A549 treated with CpdA at 1 μM for 4 hours (cell line): ENCODE measurements at places on chromosomes 3 and 15. TPM values are rescaled to one million over a fixed set of nuclear protein-coding genes. Genes with fewer than 3 reads are reported as not detected.

Gene LMCD1
- 73.2 to 92.8 TPM (median 76.8 TPM) in 5 replicates for total RNA-seq

Gene SLC51A
- not detected in 5 replicates for total RNA-seq

Gene DZIP1L
- 4.6 to 9.4 TPM (median 5.9 TPM) in 5 replicates for total RNA-seq

Gene SCAMP5
- 13.8 to 15.2 TPM (median 14.6 TPM) in 5 replicates for total RNA-seq

Gene HCLS1
- total RNA-seq: 0.07 to 0.45 TPM (median 0.13 TPM) in 5 replicates

Gene GRK7
- total RNA-seq: 0.02 to 0.06 TPM (median 0.03 TPM) in 3 of 5 replicates, not detected in the others

Gene CRYGS
- 0.49 to 1.2 TPM (median 0.67 TPM) in 5 replicates for total RNA-seq

Gene CIB2
- 23.0 to 30.0 TPM (median 28.3 TPM) in 5 replicates for total RNA-seq

Gene ANKRD63
- total RNA-seq: 0.19 to 0.42 TPM (median 0.32 TPM) in 4 of 5 replicates, not detected in the other

Gene SLC6A11
- total RNA-seq: 0.03 to 0.07 TPM (median 0.04 TPM) in 4 of 5 replicates, not detected in the other

Gene GRAMD2A
- not detected in 5 replicates for total RNA-seq

Gene SLC2A2
- total RNA-seq: not detected in 5 replicates

Gene TMC3
- not detected in 5 replicates for total RNA-seq

Gene FBXL2
- 6.0 to 8.5 TPM (median 7.2 TPM) in 5 replicates for total RNA-seq

Gene RHCG
- total RNA-seq: 35.4 to 44.9 TPM (median 36.0 TPM) in 5 replicates

Gene CASR
- not detected in 5 replicates for total RNA-seq

Gene RAB11A
- total RNA-seq: 261 to 353 TPM (median 295 TPM) in 5 replicates

Gene ANKUB1
- total RNA-seq: not detected in 5 replicates

Gene TUSC7
- not detected in 5 replicates for total RNA-seq

Gene FETUB
- total RNA-seq: 0.05 to 0.13 TPM in 2 of 5 replicates, not detected in the others

Gene PDZRN3
- total RNA-seq: not detected in 5 replicates

Gene ISLR2
- total RNA-seq: 0.13 to 0.27 TPM (median 0.15 TPM) in 5 replicates

Gene FRMD5
- 3.4 to 4.8 TPM (median 3.7 TPM) in 5 replicates for total RNA-seq

Gene GPR27
- total RNA-seq: 3.0 to 3.3 TPM (median 3.2 TPM) in 5 replicates

Gene GP5
- 0.01 TPM in 1 of 5 replicates, not detected in the others for total RNA-seq

Gene PYDC2
- total RNA-seq: not detected in 5 replicates

Gene ZNF80
- not detected in 5 replicates for total RNA-seq

Gene IL20RB
- 0.94 to 1.3 TPM (median 1.0 TPM) in 5 replicates for total RNA-seq

Gene CCDC39
- total RNA-seq: not detected in 5 replicates

Gene IGSF11
- 3.9 to 5.8 TPM (median 5.1 TPM) in 5 replicates for total RNA-seq

Gene ADCY5
- 0.23 to 0.47 TPM (median 0.38 TPM) in 5 replicates for total RNA-seq

Gene PLD1
- total RNA-seq: 7.2 to 9.6 TPM (median 8.4 TPM) in 5 replicates

Gene STRA6
- 51.0 to 75.4 TPM (median 63.6 TPM) in 5 replicates for total RNA-seq

Gene TLR9
- 0.08 TPM in 2 of 5 replicates, not detected in the others for total RNA-seq

Gene SH2D7
- total RNA-seq: not detected in 5 replicates

Gene LMOD3
- total RNA-seq: not detected in 5 replicates

Gene C2CD4B
- total RNA-seq: 0.03 to 0.13 TPM in 2 of 5 replicates, not detected in the others
